ENCODE measurements at places on chromosomes 7 and 10. TPM values are rescaled to one million over a fixed set of nuclear protein-coding genes. Genes with fewer than 3 reads are reported as not detected.

GRCh38 chr7:155867734-155868400 lies 55.6 kb upstream of the SHH start:
- H3K4me3 ChIP-seq: no peak overlapping the region
- H3K27ac ChIP-seq: no peak overlapping the region
- peaks cover 2% of the 10 kb centered on the region for H3K27me3 ChIP-seq
- no peaks in the 10 kb centered on the region for H3K4me1 ChIP-seq

DNA sequence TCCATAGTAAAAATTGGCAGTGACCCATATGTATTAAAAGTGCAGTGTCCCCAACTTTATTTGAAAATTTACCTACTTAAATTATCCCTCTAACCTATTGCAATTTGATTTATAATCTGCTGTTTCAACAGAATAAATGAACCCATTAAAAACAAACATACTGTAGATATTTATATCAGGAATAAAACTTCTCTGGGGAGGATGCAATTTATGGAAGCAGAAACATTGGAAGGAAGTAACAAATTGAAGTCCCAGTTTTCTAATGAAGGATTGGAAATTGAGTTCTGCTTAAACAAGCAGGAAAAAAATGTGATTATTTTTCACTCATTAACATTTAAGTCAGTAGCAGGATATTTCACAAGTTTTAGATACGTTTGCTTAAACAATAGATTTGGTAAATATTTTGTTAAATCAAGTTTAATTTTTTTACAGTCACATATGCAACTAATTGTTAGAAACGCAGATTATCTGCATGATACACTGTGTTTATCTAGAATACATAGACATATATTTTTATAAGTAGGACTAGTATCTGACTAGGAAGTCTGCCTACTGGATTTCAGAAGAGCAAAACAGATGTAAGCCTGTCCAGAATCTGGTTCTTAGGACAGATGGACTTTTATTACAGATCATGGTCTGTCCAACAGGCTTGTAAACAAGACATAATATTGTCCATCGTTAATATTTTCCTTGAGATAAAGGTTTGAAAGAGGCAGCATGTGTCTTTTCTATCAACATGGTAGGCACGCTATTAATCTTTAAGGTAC lies 5.3 kb downstream of the AGMO start:
- no peak overlapping the region for H3K4me3 ChIP-seq
- no peak overlapping the region for H3K27ac ChIP-seq

GRCh38 chr7:29207162-29207801 lies 12.7 kb downstream of the CHN2 start:
- peaks cover 18% of the 10 kb centered on the region for H3K4me1 ChIP-seq
- H3K27ac ChIP-seq: peak overlapping the region; percentile 20
- no peaks in the 10 kb centered on the region for H3K27me3 ChIP-seq
- no peak overlapping the region for H3K4me3 ChIP-seq
- DNase-seq: peak; percentile 20
- no peaks in the 10 kb centered on the region for H3K36me3 ChIP-seq

GRCh38 chr10:127344346-127344745 lies 148.0 kb upstream of the INSYN2A start:
- no peaks in the 10 kb centered on the region for H3K4me1 ChIP-seq
- no peak overlapping the region for H3K27ac ChIP-seq
- H3K36me3 ChIP-seq: no peaks in the 10 kb centered on the region
- H3K4me3 ChIP-seq: no peak overlapping the region

CLDN3 gene
- total RNA-seq: not detected

Data from activated CD8-positive, alpha-beta T cell treated with anti-CD3 and anti-CD28 coated beads for 36 hours (primary cell).